HFFc6 (cell line): ENCODE measurements at places on chromosomes 6 and 20. TPM values are rescaled to one million over a fixed set of nuclear protein-coding genes. Genes with fewer than 3 reads are reported as not detected.

The OR11A1 gene
- not detected in 3 replicates for total RNA-seq

The MACROD2 gene
- total RNA-seq: 0.05 to 1.3 TPM (median 0.28 TPM) in 3 replicates

The CPXM1 gene
- total RNA-seq: 0.10 TPM in 1 of 3 replicates, not detected in the others

The TLDC2 gene
- total RNA-seq: 0.37 TPM in 1 of 2 replicates, not detected in the other

The PTPRT gene
- not detected in 2 replicates for total RNA-seq

The PNPLA1 gene
- not detected in 3 replicates for total RNA-seq

- no peak for DNase-seq
Observed at GRCh38 chr6:109662192-109662591, 28.8 kb downstream of the AK9 start.

DNA sequence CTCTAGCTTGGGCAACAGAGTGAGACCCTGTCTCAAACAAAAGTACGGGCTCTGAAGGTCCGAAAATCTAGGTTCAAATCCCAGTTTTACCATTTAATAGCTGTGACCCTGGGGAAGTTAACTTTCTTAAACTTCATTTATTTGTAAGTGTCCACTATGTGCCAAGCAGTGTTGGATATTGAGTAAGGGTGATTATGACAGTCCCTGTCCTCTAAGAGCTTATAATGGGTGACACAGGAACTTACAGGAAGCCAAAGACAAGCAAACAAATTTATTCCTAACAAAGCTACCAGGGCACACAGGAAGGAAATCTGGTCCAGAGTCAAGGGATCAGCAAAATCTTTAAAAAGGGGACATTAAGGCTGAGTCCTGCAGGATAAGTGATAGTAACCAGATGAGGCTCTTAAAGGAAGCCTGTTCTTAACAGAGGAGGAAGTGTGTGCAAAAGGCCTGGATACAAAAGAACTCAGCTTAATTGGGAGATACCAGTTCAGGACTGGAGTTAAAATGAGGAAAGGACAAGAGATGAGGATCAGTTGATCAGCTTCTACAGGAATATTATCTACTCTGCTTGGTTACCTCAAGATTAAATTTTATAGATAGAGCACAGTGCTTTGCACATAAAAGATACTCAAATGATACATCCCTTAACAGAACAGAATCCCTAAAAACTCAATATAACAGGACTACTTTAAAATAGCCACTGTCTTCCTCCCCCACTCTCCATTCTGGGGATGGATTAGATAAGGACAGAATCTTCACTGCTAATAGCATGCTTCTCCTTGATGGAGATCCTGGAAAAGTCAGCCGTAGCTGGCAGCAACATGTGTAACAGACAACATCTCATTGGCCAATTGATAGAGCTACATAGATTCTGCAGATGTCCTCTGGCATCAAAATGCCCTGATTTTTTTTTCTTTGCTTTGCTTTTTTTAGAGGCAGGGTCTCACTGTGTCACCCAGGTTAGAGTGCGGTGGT, 6.1 kb downstream of the SNX3 start:
- DNase-seq: no peak

DNA sequence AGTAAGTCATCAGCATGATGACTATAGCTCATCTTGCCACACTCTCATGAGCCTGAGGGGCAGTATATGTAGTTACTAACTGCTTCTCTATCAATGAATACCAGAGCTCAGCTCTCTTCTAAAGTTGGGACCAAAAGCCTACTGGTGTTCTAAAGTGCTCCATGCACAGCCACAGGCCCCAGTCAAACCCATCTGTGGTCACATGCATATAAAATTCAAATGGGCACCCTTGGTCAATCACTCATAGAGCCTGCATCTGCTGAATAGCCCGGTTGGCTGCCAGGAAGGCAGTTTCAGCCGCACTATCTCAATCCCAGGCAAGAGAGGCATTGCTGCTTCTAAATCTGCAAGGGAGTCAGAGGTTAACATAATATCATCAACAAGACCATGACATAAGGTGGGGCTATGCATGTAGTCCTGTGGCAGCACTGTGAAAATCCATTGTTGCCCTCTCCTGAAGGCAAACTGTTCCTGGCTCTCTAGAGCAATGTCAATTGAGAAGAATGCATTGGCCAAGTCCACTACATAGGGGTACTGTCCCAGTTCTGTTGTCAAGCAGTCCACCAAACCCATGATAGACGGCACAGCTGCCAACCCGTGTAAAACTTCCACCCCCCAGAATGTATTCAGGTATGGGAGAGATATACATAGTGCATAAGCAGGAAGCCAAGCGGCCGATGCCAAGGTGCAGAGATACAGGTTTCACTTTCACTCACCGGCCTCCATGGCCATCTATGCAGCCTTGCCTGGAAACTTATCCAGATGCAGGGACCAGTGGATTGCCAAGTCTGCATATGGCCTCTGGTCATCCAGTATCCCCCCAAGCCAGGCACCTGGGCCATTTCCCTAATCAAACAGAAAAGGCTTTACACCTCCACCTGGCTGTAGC, 76.2 kb downstream of the ALDH8A1 start:
- no peak for DNase-seq

DNA sequence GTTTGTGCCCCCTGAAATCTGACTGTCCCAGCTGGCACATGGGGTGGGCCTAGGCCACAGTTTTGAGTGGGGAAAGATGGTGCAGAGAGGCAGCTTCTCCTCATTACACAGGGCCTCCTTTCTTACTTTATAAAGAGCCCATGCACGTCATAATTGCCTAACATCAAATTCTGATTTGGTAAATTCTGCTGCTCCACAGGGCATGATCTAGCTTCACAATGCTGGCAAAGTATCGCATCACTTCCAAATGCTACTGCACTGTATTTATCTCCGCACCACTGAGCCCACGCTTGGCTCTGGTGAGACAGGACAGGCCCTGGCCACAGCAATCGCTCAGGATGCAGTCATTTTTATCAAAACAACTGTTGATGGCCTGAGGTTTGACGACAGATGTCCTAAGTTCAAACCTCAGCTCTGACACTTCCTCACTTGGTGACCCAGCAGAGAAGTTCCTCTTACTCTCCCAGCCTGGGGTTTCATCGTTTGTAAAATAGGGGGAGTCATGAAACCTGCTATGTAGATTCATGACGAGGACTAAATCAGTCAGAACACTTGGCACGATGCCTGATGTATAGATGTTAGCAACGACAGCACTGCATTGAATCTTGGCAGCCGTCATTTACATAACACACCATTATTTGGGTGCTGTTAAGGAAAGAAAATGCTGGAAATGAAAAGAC, 187.9 kb downstream of the TTLL2 start:
- DNase-seq: no peak

DNA sequence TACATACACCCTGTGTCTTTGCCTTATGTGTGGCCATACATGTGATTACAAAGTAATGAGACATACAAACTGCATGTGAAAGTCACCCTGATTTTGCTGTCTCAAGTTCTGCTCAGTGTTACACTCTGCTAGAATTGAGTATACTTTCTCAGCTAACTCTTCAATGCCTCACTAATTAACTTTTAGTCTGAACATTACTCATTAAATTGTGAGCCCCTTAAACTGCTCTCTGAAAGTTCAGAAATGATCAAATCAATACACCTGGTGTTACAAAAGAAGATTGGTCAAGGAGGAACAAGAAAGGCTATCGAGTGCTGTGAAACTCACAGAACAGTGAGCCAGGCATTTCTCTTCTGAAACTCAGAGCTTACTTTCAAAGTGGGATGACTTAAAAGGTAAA, 71.3 kb downstream of the MKKS start:
- DNase-seq: no peak
